ENCODE measurements at places on chromosomes 2 and 18. TPM values are rescaled to one million over a fixed set of nuclear protein-coding genes. Genes with fewer than 3 reads are reported as not detected.

Gene BOLL
- total RNA-seq, result not detected

Gene CPS1
- total RNA-seq, result 21.6 TPM

Gene PROKR1
- not detected for total RNA-seq

Gene CNRIP1
- 25.1 TPM for total RNA-seq

Gene KCNG3
- under 0.01 TPM for total RNA-seq

Gene GALR1
- total RNA-seq, result not detected
